ENCODE measurements at places on chromosomes 2 and 18.

DNA sequence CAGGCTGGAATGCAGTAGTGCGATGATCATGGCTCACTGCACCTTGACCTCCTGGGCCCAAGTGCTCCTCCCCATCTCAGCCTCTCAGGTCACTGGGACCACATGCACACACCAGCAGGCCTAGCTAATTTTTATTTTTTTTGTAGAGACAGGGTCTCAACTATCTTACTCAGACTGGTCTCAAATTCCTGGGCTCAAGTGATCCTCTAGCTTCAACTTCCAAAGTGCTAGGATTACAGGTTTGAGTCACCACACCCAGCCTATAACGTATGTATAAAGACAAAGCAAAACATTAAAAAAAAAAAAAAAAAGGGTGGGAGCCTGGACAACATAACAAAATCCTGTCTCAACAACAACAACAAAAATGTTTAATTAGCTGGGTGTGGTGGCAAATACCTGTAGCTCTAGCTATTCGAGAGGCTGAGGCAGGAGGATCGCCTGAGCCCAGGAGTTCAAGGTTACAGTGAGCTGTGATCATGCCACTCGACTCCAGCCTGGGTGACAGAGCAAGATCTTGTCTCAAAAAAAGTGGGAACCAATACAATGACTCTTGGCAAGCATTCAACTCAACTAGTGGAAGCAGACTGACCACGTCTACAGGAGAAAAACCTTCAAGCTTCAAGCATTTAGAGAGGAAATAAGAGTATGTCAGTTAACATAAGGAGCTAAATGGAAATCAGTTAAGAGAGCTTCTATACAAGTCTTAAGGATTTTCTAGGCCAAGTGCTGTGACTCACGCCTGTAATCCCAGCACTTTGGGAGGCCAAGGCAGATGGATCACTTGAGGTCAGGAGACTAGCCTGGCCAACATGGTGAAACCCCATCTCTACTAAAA lies 2.6 kb downstream of the GTF3C2 start:
- no peak overlapping the region for H3K4me3 ChIP-seq
- no peaks in the 10 kb centered on the region for H3K36me3 ChIP-seq
- H3K27ac ChIP-seq, result no peak overlapping the region
- H3K4me1 ChIP-seq, result peaks cover 53% of the 10 kb centered on the region
- no peak for DNase-seq
- H3K27me3 ChIP-seq, result no peaks in the 10 kb centered on the region

DNA sequence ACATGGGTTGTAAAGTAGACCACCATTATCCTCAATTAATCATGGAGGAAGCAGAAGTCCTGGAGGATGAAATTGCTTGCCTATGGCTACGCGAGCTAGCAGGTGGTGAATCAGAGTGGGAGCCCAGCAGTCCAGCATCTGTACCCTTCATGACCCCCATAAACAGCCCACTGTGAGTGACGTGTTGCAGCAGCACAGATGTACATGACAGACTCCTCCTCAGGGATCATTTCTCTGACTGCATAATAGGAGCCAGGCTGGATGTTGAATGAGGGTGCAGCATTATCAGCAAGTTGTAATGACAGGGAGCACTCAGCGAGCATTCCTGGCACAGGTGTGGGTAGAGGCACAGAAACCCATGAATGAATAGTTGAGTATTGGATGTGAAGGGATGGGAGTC lies 339.3 kb downstream of the MYCN start:
- H3K36me3 ChIP-seq, result no peaks in the 10 kb centered on the region
- no peak overlapping the region for H3K4me3 ChIP-seq
- no peak for DNase-seq
- no peaks in the 10 kb centered on the region for H3K4me1 ChIP-seq

- H3K4me3 ChIP-seq, result no peak overlapping the region
- no peaks in the 10 kb centered on the region for H3K4me1 ChIP-seq
- no peak overlapping the region for H3K27ac ChIP-seq
Observed at GRCh38 chr2:154343282-154343681, 355.2 kb upstream of the KCNJ3 start.

DNA sequence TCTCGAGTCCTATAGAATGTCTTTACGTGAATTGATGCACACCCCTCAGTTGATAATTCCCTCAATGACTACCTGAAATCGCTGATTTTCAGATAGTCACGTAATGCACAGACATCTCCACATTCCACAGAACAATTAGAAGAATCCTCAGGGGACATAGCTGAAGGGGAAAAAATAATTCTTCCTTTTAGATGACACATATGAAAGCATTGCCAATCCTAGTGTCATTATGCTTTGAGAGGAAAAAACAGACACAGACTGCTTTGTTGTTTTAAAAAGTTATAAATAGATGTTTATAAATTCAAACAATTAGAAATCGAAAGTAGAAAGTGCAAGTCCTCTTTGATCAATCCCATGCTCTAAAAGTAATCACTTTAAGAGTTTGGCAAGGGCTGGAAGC lies 100.6 kb upstream of the FN1 start:
- H3K27me3 ChIP-seq, result no peaks in the 10 kb centered on the region
- H3K36me3 ChIP-seq, result no peaks in the 10 kb centered on the region
- no peak overlapping the region for H3K27ac ChIP-seq
- no peaks in the 10 kb centered on the region for H3K4me1 ChIP-seq
- no peak overlapping the region for H3K4me3 ChIP-seq

GRCh38 chr18:14100503-14101286 lies 31.5 kb downstream of the ZNF519 start:
- no peak overlapping the region for H3K27ac ChIP-seq
- no peaks in the 10 kb centered on the region for H3K4me1 ChIP-seq
- no peak overlapping the region for H3K4me3 ChIP-seq
- no peak for DNase-seq
- H3K36me3 ChIP-seq, result no peaks in the 10 kb centered on the region
- no peaks in the 10 kb centered on the region for H3K27me3 ChIP-seq

- no peak overlapping the region for H3K27ac ChIP-seq
- H3K36me3 ChIP-seq, result no peaks in the 10 kb centered on the region
- H3K27me3 ChIP-seq, result no peaks in the 10 kb centered on the region
- no peaks in the 10 kb centered on the region for H3K4me1 ChIP-seq
Observed at GRCh38 chr18:45197526-45197970, 417.7 kb upstream of the SLC14A2 start.

- H3K4me1 ChIP-seq, result no peaks in the 10 kb centered on the region
- no peaks in the 10 kb centered on the region for H3K36me3 ChIP-seq
- no peak overlapping the region for H3K27ac ChIP-seq
- DNase-seq, result no peak
- H3K27me3 ChIP-seq, result no peaks in the 10 kb centered on the region
- H3K4me3 ChIP-seq, result no peak overlapping the region
Observed at GRCh38 chr2:144642856-144643255, 122.9 kb upstream of the ZEB2 start.

- H3K4me3 ChIP-seq, result no peak overlapping the region
- no peaks in the 10 kb centered on the region for H3K36me3 ChIP-seq
- H3K4me1 ChIP-seq, result no peaks in the 10 kb centered on the region
- no peak overlapping the region for H3K27ac ChIP-seq
- H3K27me3 ChIP-seq, result no peaks in the 10 kb centered on the region
Observed at GRCh38 chr18:21896732-21897336, 156.2 kb downstream of the MIB1 start.

GRCh38 chr18:62938487-62938886 lies 223.1 kb downstream of the PHLPP1 start:
- H3K36me3 ChIP-seq, result no peaks in the 10 kb centered on the region
- H3K27me3 ChIP-seq, result no peaks in the 10 kb centered on the region
- H3K4me1 ChIP-seq, result no peaks in the 10 kb centered on the region
- no peak overlapping the region for H3K4me3 ChIP-seq
- no peak for DNase-seq
- H3K27ac ChIP-seq, result no peak overlapping the region

GRCh38 chr18:7567474-7568425 lies 634 bp downstream of the PTPRM start:
- no peaks in the 10 kb centered on the region for H3K4me1 ChIP-seq
- H3K36me3 ChIP-seq, result no peaks in the 10 kb centered on the region
- no peak overlapping the region for H3K4me3 ChIP-seq
- peak overlapping the region; percentile 9 for H3K27ac ChIP-seq
- DNase-seq, result peak; percentile 9

DNA sequence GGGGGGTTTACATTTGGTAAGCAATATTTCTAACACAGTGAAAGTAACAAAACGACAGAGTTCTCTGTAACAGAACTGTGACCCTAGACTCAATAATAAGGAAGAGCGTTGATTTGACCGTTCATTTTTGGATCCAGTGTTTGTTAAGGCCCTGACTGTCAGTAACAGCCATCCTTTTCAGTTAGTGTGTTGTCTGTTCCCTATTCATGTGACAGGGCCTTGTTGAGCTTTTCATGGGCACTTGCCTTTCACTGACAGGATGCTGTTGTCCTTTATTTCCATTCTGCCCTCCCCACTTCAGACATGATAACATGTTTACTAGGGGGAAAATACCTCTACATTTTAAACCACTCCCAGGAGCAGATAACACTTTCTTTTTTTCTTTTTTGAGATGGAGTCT lies 45.8 kb downstream of the MAP4K4 start:
- H3K27ac ChIP-seq, result no peak overlapping the region
- DNase-seq, result no peak
- no peaks in the 10 kb centered on the region for H3K36me3 ChIP-seq
- no peak overlapping the region for H3K4me3 ChIP-seq
- peaks cover 87% of the 10 kb centered on the region for H3K4me1 ChIP-seq
- no peaks in the 10 kb centered on the region for H3K27me3 ChIP-seq

- H3K4me1 ChIP-seq, result no peaks in the 10 kb centered on the region
- no peak for DNase-seq
- no peaks in the 10 kb centered on the region for H3K27me3 ChIP-seq
Observed at GRCh38 chr2:101087638-101088037, 63.5 kb downstream of the TBC1D8 start.

DNA sequence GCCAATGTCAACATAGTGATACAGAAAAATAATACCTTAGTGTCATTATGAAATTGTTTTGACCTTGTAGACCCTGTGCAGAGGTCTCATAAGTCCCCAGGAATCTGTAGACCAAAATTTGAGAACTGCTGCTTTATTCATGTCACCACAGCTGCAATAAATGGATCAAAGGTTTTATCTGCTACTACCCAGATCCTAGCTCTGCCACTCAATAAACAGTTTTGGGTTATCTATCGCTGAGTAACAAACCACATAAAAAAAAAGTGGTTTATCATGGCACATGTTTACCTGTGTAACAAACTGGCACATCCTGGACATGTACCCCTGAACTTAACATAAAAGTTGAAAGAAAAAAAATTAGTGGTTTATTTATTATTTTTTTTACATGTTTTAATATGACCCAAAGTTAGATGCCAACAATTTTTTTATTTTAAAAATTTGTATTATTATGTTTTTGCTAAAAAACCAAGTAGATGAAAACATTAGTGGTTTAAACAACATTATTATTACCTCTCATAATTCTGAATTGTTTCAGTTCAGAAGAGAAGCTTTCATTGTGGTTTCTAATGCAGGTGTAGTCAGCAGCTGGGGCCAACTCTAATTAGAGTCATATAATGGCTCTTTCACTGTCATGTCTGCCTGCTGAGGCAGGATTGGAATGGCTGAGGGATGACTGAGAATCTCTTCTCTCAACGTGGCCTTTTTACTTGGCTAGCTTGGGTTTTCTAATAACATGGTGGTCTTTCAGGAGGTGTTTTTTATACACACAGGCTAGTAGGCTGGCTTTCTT lies 103.3 kb upstream of the SLC38A11 start:
- H3K36me3 ChIP-seq, result no peaks in the 10 kb centered on the region
- no peaks in the 10 kb centered on the region for H3K4me1 ChIP-seq
- no peak overlapping the region for H3K27ac ChIP-seq
- H3K27me3 ChIP-seq, result no peaks in the 10 kb centered on the region

- H3K27me3 ChIP-seq, result no peaks in the 10 kb centered on the region
- no peak for DNase-seq
- H3K4me1 ChIP-seq, result no peaks in the 10 kb centered on the region
- H3K4me3 ChIP-seq, result no peak overlapping the region
Observed at GRCh38 chr2:134425724-134426496, 172.0 kb downstream of the MGAT5 start.

DNA sequence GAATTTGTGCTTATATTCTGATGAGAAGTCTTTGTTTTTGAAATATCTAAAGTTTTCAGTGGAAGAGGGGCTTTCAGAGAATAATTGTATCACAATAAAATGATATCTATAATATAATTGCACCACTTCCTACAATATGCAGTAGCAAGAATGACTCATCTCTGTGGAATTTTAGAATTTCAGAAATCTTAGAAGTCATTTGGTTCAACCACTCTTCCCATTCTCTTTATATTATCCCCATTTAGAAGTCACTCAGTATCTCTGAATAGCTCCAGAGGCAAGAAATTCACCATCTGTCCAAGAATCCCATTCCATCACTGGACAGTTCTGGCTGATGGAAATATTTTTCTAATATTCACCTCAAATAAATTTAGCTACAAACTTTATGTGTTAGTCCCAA lies 59.3 kb upstream of the CCDC68 start:
- no peaks in the 10 kb centered on the region for H3K36me3 ChIP-seq
- H3K4me3 ChIP-seq, result no peak overlapping the region
- H3K27me3 ChIP-seq, result no peaks in the 10 kb centered on the region
- H3K27ac ChIP-seq, result no peak overlapping the region
- no peak for DNase-seq
- no peaks in the 10 kb centered on the region for H3K4me1 ChIP-seq

- H3K4me3 ChIP-seq, result no peak overlapping the region
- DNase-seq, result no peak
- H3K27ac ChIP-seq, result no peak overlapping the region
Observed at GRCh38 chr18:10687161-10687925, 161.5 kb downstream of the NAPG start.

GRCh38 chr2:40244251-40244650 lies 207.6 kb downstream of the SLC8A1 start:
- no peak for DNase-seq
- H3K27ac ChIP-seq, result no peak overlapping the region
- no peaks in the 10 kb centered on the region for H3K4me1 ChIP-seq

- no peaks in the 10 kb centered on the region for H3K27me3 ChIP-seq
- no peak for DNase-seq
- H3K27ac ChIP-seq, result no peak overlapping the region
- no peaks in the 10 kb centered on the region for H3K36me3 ChIP-seq
- H3K4me1 ChIP-seq, result peaks cover 6% of the 10 kb centered on the region
Observed at GRCh38 chr2:165796129-165796528, 2.1 kb upstream of the GALNT3 start.

GRCh38 chr18:24584813-24585212 lies 124.4 kb downstream of the HRH4 start:
- DNase-seq, result no peak
- no peaks in the 10 kb centered on the region for H3K36me3 ChIP-seq
- H3K4me1 ChIP-seq, result no peaks in the 10 kb centered on the region
- H3K27ac ChIP-seq, result no peak overlapping the region

DNA sequence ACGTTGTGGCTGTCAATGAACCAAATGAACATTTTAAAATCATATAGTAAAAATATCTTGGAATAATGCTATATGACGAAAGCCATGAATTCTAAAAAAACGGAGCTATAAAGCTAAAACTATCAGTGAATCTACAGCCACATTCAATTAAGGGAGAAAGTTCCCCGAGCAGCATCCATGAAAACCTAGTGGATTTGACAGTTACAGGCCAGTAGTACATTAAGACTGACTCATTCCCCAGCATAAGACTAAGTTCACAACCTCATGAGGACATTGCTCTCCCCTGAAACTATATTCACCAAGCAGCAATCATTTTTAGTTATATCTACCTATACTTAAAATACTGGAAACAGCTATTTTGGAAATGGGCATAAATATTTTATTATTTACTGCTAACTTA lies 36.6 kb downstream of the KIDINS220 start:
- no peak overlapping the region for H3K27ac ChIP-seq
- no peaks in the 10 kb centered on the region for H3K27me3 ChIP-seq
- H3K4me1 ChIP-seq, result no peaks in the 10 kb centered on the region
- no peak for DNase-seq
- no peak overlapping the region for H3K4me3 ChIP-seq
- peaks cover 37% of the 10 kb centered on the region for H3K36me3 ChIP-seq

Data from CD4-positive, alpha-beta memory T cell (primary cell).